Left renal pelvis (tissue), 4 donors: ENCODE measurements at places on chromosomes 6 and 20. TPM values are rescaled to one million over a fixed set of nuclear protein-coding genes. Genes with fewer than 3 reads are reported as not detected.

Gene GMEB2
- polyA plus RNA-seq: 13.8 TPM

Gene RBPJL
- not detected for polyA plus RNA-seq

GRCh38 chr6:13194852-13195251 lies 133.5 kb downstream of the TBC1D7 start:
- DNase-seq: no peak

DNA sequence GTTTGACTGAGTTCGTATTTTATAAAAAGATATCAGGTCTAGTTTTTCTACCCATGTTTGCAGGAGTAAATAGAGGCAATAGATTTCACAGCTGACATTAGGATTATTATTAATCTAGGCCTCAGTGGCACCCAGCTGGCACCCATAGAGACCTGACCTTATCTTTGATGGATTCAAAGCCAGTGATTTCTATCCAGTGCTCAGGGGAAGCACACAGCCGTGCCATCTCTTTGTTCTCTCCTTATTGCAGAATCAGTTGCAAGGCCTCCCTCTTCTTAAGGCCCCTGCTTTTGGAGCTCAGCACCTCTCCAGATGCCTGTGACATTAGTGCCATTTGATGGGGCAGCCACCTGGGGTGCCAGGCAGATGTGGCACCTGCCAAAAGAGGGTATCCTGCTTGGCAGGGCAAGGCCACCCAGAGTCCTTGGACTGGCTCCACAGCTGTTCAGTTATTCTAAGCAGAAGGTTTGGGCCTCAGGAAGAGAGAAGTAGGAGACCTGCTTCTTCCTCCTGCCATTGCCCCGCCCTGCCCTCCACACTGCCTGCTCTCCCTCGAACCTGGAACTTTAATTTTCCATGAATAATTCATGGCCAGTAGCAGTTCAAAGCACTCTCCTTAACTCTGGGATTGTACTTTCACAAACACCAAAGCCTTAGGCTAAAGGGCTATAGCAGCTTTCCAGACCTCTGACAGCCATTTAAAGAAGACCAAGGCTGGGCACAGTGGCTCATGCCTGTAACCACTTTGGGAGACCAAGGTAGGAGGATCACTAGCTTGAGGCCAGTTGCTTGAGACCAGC lies 206.3 kb downstream of the ZDHHC14 start:
- DNase-seq: no peak

DNA sequence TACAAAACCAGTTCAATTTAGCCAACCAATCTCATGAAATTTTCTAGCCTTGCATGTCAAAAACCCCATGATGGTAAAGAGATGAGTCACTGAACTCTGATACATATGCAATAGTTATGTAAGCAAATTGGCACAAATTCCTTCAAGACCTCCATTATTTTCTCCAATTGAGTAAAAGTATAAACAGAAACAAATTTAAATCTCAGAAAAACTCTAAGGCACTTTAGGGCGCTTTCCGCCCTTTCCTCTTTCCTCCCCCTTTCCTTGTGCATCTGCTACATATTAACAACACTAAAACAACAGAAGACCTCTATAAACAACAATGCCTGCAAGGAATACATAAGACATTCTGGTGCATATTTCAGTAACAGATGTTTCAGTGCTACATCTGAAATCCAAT lies 48.5 kb downstream of the KIF13A start:
- no peak for DNase-seq

DNA sequence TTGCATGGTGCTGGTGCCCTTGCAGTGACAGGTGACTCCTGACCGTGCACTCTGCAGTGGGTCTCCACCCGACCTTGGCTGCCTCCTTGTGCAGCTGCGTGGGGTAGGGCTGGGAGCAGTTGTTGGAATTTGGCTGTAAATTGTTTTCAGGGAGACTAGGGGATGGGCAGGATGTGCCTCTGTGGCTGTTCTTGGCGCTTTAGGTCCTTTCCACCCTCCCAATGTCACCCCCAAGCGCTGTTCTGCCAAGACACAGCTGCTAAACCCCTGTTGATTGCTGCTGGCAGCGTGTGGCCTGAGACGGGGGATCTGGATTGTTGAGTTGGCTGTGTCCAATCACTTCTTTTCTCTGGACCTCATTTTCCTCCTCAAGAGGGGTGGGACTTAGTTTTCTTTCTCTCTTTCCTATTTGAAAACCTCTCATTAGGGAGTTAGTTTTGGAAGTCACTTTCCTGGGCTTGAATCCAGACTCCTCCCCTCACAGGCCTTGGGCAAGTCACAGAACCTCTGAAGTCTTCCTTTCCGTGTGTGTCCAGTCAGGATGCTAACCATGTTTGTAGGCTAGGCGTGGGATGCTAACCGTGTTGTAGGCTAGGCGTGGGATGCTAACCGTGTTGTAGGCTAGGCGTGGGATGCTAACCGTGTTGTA lies 8.5 kb downstream of the IGF2R start:
- DNase-seq: no peak

DNA sequence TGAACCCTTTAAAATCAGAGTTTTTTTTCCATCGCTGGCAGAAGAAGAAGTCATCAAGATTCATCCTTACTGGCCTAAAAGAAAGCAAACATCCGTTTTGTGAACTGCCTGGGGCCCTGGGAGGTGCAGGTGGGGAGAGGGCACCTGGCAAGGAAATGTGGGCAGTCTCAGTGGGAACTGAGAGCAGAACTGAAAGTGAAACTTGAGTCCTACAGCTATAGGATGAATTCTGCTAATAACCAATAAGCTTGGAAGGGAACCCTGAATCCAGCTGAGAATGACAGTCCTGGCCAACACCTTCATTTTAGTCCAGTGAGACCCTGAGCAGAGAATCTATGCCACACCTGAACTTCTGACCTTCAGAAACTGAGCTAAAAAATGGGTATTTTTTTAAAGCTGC lies 130.1 kb upstream of the ASCC3 start:
- no peak for DNase-seq

DNA sequence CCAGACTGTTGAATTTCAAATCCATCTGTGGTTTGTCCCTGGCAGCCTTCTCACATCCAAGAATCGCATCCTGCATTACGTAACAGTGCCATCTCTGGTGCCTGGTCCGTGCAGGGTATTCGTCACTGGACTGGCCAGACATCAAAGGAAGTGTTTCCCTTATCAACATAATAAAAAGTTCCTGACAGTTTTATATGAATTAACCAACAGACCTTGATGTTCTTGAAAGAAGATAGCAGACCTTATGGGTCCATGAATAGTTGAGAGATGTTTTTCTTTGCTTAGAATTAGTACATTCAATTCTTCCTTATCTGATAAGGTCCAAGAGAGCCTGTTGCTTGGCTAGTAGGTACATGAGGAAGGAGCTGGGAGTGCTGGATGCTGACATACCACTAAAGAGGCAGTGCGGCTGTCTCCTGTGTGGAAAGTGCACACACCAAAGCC lies 77.6 kb downstream of the PHACTR2 start:
- DNase-seq: no peak

DNA sequence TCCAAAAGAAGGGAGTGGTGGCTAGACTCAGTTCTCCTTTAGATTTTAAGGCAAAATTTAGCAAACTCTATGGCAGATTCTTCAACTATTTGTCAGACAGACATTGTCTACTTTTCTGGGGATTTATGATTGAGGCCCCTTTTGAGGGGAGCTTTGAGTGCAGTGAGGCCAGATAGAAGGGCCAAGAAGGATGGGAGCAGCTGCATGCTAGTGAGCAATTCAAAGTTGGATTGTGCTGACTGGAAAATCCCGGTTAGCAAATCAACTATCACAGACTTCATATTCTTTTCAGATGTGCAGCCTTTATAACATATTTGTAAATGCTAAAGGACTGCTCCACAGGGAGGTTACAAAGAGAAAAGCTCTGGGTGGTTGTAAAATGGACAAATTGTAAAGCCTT lies 35.0 kb upstream of the ESR1 start:
- DNase-seq: no peak

GRCh38 chr20:38986663-38987062 lies 24.5 kb downstream of the DHX35 start:
- DNase-seq: no peak
